ENCODE measurements at places on chromosomes 7 and 10. TPM values are rescaled to one million over a fixed set of nuclear protein-coding genes. Genes with fewer than 3 reads are reported as not detected.

Gene CLCN1
- total RNA-seq, result not detected

Gene RSPH10B
- 0.36 TPM for total RNA-seq

Gene SPACDR
- total RNA-seq, result not detected

Gene NEBL
- total RNA-seq, result under 0.01 TPM

Gene NPVF
- total RNA-seq, result not detected

Gene AOAH
- total RNA-seq, result not detected

Gene BRAF
- 31.3 TPM for total RNA-seq

Gene PRPS1L1
- not detected for total RNA-seq

Gene CYP2C19
- total RNA-seq, result not detected

Gene SVOPL
- total RNA-seq, result not detected

Gene NXPH1
- not detected for total RNA-seq

Gene SLC16A12
- not detected for total RNA-seq

Gene LAMB1
- 183 TPM for total RNA-seq

Gene ADIRF
- total RNA-seq, result not detected

Gene CAV1
- 122 TPM for total RNA-seq

Gene SYT15B
- total RNA-seq, result under 0.01 TPM

Gene FRMPD2
- not detected for total RNA-seq

Gene TMEM209
- total RNA-seq, result 31.6 TPM

Gene LRRC18
- total RNA-seq, result not detected

Gene SPDYE2
- not detected for total RNA-seq

Gene CALHM3
- not detected for total RNA-seq

Gene SLC13A1
- total RNA-seq, result not detected

Gene KCNH2
- not detected for total RNA-seq

Gene SSC4D
- total RNA-seq, result 0.33 TPM

Gene LRRN3
- 1.9 TPM for total RNA-seq

Gene MMD2
- not detected for total RNA-seq

Gene NRF1
- 9.5 TPM for total RNA-seq

Gene MOGAT3
- not detected for total RNA-seq

Gene SPDYE18
- total RNA-seq, result not detected

Gene SPDYE5
- 0.15 TPM for total RNA-seq

Gene PAOX
- 7.3 TPM for total RNA-seq

Gene SPDYE1
- not detected for total RNA-seq

Gene RAB11FIP2
- total RNA-seq, result 22.0 TPM
